ENCODE measurements at places on chromosomes 2 and 18.

DNA sequence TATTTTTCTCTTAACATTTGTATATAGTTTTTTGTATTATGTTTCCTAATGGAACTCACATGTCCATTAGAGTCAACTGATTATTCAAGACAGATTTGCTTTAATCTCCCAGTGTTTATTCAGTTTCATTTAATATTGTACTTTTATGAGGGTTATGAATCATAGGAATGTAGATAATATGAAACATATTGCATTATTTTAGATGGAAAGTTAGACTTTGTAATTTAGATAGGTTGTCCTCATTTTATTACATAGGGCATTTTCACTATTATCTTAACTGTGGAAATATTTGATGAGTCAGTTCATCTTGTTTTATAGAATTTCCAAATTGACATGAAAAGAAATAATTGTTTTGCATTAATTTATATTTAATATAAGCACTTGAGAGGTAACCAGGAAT, 240.8 kb downstream of the PLCL1 start:
- DNase-seq = no peak

DNA sequence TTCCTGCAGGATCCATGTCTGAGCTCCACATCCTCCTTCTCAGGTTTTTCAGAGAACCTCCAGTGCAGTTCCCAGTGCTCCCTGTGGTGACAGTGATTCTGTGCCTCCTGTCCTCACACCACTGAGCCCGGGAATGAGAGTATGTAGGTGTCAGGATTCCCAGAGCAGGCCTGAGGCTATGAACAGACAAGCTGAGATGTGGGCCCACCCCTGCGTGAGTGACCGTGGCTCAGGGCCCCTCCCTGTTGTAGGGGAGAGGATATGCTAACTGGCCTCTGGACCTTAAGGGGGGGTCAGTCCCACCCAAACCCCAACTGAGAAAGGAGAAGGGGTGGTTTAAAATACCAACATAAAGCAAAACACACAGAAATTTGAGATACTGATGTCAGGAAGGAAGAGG, 104.8 kb upstream of the RAB12 start:
- no peak for DNase-seq

GRCh38 chr2:238875101-238875470, 27.2 kb downstream of the TWIST2 start:
- DNase-seq = no peak

DNA sequence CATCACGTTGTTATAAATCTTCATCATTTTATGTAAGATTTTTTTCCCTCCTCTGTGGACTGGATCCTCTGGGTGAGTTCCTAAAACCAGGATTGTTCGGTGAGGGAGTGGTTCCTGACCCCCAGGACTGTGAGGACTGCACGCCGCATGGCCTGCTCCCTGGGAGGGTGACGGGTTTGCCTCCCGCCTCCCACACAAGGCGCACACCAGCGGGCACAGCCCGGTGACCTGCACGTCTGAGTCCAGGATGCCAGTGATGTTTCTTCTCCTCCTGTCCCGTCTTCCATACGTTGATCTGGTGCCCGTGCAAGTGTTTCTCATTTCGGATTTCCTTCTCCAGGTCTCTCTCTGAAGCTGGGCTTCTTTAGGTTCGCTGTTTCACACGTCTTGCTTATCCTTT, 27.1 kb downstream of the CTDP1 start:
- no peak for DNase-seq

- no peak for DNase-seq
Observed at GRCh38 chr18:66727991-66728390, 124.1 kb upstream of the CDH19 start.

- no peak for DNase-seq
Observed at GRCh38 chr2:174090476-174090875, 125.3 kb upstream of the SP3 start.

- DNase-seq = peak; percentile 97
Observed at GRCh38 chr2:217609952-217610351, 392.8 kb downstream of the TNS1 start.

- no peak for DNase-seq
Observed at GRCh38 chr2:39632876-39633275, 32.8 kb upstream of the TMEM178A start.

DNA sequence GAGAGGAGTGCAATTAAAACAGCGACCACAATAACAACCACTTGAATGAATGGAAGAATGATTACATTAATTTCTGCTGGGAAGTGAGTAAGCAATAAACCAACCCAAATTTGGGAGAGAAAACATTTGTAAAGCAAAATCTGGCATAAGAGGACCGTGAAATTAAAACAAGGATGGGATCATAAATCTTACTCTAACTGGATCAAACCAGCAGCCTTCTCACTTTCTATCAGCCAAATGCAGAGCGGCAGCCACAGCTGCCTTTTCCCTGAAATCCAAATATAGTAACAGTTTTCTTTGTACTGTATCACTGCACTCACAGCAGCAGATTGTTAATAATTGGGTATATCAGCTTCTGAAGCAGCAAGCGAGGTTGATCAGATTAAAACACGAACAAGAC, 245.2 kb upstream of the REG3G start:
- peak; percentile 36 for DNase-seq

DNA sequence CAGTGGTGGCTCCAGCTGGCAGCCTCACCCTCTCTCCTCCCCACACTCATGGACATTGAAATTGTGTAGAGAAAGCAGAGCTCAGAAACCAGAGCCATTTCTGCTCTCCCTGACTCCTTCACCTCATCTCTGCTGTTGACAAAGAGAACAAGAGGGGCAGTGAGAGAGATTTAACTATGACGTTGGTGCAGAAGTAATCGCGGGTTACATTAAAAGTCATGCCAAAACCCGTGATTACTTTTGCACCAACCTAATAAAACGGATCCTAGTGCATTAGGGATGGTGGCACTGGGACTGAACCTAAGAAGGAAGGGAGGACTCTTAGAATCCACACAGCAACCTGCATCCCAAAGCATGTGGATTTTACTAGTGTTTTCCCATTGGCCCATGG, 113.3 kb upstream of the CDC42EP3 start:
- DNase-seq = peak; percentile 22

- no peak for DNase-seq
Observed at GRCh38 chr18:35949090-35949489, 23.4 kb upstream of the RMP24 start.

DNA sequence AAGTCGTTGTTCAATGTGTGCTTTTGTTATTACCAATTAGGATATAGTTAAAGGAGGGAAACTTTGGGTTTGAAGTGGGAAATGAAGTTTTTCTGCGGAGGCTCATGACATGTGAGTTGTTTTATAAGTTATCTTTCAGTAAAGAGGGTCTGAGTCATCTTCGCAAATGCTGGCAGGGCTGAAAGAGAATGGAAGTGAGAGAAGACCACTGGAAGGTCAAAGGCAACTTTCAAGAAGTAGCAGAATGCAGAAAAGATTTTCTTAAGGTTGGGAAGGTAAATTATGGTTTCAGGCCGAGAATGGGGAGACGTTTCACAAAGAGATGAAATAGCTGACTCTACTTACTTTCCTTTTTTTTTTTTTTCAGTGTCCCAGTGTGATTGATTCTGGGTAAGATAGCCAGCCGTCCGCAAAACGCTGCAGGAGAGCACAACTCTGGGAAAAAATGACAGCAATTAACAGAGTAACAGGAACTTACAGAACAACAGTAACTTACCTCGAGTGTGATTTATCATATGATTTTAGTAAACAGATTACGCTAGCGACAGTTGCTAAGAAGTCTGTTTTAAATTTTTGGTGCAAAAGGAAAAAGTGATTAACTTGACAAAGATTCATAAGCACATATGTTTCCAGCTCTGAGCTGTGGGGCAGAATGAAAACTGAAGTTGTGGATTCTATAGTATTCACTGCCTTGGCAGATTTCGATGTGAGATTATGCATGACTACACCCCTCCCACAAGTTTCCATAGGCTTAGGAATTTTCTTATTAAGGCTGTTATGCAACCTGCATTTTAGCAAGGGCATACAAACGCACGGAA, 46.8 kb upstream of the ACTR3 start:
- no peak for DNase-seq

DNA sequence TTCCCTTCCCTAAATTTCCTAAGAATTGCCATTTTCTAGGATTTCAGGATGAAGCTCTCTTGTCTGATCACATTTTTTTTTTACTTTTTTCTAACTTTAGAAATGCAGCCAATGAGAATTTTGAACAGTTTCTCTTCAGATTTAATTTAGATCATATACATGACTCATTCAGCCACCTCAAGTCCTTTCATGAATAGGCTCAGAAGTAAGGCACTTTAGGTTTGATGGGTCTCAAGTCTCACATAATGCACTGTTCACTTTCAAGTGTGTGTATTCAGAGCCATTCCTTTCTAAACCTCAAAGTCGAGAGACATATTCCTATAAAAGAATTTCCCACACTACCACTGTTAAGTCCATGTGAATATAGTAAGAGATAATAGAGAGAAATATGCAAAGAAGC, 614.1 kb upstream of the VRK2 start:
- DNase-seq = no peak

DNA sequence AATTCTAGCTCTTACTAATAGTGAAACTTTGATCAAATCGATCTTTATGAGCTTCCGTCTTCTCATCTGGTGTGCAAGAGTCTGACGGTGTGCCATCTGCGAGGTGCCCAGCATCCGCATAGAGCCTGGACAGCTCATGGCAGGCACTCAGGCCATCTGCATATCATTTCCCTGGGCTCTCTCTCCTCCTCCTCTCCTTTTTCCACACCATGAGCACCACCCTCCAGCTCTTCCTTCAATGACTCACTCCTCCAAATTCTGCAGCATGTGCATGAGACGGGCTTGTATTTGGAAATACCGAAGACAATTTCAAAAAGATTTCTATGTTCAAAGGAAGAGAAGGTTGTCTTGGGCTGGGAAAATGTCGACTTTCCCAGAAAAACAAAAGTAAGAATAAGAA, 161.1 kb downstream of the CCBE1 start:
- DNase-seq = no peak

DNA sequence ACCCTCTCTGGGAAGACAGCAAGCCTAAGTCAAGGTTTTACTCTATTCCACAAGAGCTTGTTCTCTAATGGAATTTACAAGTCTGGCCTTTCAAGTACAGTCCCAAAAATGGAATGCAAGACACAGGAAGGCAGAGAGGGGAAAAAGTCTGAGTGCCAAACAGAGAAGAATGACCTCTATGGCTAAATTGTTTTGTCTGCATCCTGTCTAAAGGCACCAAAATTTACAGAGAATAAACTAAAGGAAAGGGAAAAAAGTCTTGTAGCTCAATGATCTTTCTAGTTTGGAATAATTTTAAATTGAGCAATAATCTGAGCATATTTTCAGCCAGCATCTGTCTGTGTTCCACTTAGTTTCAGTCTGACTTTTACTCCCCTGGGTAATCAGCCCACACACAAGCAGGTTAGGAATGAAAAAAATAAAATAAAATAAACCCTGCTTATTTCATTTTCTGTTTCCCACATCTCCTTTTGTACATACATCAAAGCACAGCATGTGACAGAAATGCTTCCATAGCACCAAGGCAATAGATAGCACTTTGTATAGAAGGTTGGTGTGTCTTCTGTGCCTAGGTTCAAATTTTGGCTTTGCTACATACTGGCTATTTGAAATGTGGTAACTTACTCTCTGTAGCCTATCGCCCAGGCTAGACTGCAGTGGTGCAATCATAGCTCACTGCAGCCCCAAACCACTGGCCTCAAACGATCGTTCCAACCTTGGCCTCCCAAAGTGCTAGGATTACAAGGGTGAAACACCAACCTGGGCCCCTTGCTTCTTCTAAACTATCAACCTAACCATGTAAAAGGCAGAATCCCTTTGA, 105.1 kb downstream of the SLC8A1 start:
- DNase-seq = no peak

DNA sequence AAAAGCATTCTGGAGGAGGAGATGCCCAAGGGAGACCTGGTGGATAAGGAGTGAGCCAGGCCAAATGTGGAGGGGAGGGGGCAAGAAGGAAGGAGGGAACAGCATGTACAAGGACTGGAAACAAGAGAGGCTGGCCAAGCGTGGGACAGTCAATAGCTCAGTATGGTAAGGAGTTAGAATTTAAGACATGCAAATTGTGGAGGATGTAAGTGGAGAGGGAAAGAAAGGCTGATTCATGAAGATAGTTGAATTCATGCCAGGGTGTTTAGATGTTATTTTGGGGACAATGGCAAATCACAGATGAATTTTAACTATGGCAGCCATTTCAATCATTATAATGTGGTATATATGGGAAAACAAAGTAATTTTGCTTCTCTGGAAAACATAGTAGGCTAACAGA, 462.3 kb downstream of the MEIS1 start:
- no peak for DNase-seq

DNA sequence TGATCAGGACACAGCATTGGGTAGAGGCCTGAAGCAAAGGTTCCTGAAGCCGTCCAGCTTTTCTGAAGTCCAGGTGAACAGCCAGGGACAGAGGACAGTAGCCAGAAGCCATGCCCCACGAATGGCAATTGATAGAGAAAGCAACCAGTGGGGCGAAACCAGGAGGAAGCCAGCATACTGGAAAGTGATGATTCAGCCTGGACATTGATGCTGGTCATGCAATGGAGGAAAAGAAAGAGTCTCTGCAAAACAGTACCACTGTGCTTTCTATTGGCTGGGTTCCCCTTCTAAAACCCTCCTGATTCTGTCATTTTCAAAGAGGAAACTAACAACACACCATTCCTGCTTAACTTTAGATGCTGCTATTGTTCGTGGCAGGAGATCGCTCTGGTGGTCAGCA, 221.4 kb upstream of the EPAS1 start:
- no peak for DNase-seq

DNA sequence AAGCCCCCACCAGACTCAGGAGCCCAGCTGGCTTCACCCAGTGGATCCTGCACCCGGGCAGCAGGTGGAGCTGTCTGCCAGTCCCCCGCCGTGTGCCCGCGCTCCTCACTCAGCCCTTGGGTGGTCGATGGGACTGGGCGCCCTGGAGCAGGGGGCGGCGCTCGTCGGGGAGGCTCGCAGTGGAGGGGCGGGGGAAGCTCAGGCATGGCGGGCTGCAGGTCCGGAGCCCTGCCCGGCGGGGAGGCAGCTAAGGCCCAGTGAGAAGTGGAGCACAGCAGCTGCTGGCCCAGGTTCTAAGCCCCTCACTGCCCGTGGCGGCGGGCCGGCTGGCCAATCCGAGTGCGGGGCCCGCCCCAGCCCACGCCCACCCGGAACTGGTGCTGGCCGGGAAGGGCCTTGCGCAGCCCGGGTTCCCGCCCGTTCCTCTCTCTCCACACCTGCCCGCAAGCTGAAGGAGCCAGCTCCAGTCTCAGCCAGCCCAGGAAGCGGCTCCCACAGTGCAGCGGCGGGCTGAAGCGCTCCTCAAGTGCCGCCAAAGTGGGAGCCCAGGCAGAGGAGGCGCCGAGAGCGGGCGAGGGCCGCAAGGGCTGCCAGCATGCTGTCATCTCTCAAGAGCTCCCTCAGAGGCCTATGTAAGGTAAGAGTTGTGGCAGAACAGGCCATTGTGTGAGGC, 1307.8 kb upstream of the TMEFF2 start:
- peak; percentile 93 for DNase-seq

DNA sequence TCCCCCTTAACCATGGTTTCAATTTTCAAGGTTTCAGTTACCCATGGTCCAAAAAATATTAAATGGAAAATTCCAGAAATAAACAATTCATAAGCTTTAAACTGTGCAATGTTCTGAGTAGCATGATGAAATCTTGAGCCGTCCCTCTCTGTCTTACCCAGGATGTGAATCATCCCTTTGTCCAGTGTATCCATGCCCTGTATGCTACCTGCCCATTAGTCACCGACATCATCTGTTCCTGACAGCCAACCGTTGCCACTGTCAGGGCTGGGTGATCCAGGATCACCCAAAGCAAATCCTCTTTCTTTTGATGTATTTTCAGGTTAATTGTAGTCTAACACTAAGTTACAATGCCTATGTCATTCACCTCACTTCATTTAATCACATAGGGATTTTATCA, 15.7 kb upstream of the OLA1 start:
- DNase-seq = no peak
